MM.1S (cell line): ENCODE measurements at places on chromosomes 7 and 10.

- DNase-seq, result no peak
These were observed 26.4 kb downstream of the BBS9 start for GRCh38 chr7:33155811-33156210.

DNA sequence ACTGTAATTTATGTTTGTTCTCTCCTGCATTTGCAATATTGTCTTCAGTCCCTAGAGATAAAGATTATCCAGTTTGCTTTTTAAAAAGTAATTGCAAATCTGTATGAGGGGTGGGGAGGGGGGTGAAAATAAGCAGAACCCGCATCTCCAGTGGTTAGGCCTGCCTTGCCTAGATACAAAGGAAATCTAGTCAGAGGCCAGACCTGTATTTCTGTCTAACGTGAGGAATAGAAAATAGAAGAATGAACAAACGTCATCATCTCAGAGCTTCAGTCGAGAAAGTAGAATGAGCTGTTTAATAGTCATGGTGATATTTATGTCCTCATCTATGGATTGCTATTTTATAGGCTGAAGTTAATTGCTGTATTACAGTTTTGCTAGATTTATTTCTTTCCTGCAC lies 284.2 kb downstream of the BICC1 start:
- DNase-seq, result no peak

DNA sequence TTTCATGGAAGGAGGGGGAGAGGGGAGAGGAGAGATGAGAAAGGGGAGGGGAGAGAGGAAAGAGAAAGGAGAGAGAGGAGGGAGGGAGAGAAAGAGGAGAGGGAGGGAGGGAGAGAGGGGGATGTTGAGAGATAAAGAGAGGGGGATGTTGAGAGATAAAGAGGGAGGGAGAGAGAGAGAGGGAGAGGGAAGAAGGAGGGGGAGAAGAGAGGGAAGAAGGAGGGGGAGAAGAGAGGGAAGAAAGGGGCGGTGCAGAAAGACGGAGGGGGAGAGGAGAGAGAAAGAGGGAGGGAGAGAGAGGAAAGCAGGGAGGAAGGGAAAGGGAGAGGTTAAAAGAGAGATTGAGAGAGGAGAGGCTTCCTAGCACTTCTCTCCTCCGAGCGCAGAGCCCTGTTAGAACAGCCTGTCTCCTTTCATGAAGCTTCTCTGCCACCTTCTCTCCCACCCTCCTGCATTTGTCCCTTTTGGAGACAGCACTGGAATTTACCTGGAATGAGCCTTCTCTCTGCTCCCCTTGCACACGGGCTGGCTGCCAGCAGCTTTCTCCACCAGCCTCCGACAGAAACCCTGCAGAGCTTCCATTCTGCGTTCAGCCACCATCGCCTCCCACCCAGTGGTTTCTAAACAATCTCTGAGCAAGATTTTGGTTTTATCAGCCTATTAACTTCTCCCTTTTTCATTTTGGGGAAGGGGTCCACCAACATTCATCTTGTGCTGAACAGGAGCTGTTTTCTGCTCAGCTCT lies 74.0 kb upstream of the CARD11 start:
- DNase-seq, result no peak

GRCh38 chr10:3935141-3935540 lies 150.1 kb upstream of the KLF6 start:
- DNase-seq, result peak; percentile 67

GRCh38 chr10:124369986-124370385 lies 48.7 kb downstream of the OAT start:
- DNase-seq, result no peak

DNA sequence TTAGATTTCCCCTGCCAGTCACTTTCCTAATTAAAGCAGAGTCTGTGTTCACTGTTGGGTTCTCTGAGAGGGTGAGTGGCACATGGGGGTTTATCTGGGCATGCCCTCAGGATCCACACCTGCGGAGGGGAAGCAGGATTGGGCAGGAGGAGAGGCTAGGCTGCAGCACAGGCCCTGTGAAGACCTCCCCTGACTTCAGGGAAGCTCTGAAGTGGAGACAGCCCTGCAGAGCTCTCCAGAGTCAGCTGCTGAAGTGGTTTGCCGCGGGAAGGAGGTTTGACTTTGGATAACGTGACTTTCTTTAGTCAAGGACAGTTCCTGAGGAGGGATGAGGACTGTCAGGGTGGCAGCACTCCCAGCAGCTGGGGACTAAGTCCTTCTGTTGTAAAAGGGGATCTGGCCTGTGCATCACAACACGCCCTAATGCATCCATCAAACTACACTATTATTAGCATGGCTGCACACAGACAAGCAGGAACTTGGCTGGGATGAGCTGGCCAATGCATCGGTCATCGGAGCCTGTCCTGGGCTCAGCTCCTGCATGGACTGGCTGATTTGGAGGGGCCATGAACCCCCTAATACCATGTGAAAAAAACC lies 50.9 kb upstream of the LEP start:
- DNase-seq, result no peak

DNA sequence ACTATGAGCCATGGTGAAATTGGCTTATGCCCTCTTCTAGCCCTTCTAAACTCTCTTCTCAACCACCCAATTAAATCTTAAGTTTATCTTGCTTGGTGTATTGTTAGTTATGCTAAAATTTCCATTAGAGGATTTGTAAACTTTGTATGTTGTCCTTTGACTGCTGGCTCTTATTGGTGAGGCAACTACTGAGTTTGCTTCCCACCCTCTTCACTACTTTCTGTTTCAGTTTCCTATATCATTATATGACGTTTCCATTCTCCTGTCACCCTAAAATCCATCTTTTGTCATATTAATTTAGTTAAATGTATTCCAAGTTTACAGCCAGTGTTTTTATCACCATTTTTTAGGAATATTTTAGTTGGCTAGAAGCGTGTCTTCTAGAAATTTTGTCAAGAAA lies 80.9 kb upstream of the VWC2 start:
- peak; percentile 57 for DNase-seq

DNA sequence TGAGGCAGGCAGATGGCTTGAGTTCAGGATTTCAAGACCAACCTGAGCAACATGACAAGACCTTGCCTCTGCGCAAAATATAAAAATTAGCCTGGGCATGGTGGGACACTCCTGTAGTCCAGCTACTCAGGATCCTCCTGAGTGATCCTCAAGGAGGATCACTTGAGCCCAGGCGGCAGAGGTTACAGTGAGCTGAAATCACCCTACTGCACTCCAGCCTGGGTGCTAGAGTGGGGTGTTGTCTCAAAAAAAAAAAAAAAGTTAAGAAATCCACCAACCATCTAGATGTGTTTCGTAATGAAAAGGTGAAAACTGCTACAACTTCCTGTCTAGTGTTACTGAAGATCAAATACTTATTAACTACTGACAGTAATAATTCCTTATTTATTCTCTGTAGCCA lies 8.1 kb downstream of the GLCCI1 start:
- DNase-seq, result no peak

- DNase-seq, result peak; percentile 87
These were observed 65.0 kb downstream of the ZEB1 start for GRCh38 chr10:31383810-31384588.

- peak; percentile 87 for DNase-seq
These were observed 855 bp downstream of the ATP6V1F start for GRCh38 chr7:128863433-128863989.

GRCh38 chr10:59968705-59969104 lies 62.3 kb upstream of the CCDC6 start:
- no peak for DNase-seq

DNA sequence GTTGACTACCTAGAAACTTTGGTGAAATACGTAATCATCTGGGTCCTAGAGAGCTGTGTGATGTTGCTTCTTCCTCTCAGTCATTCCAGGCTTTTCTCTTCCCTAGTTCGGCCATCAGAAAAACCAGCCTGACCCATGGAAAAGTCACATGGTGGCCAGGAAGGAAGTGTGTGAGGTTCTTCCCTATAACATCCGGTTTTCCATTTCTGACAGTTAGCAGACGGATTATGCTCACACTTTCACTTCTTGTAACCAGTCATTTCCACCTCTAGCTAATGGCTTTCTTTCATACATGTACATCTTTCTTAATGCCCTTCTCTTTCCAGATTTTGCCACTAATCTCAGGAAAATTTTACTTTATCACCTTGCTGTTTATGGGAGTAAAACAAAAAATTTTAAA lies 110.0 kb upstream of the GLCCI1 start:
- DNase-seq, result no peak

GRCh38 chr7:11727864-11728263 lies 104.1 kb downstream of the THSD7A start:
- no peak for DNase-seq

GRCh38 chr10:28130267-28130666 lies 131.4 kb upstream of the ODAD2 start:
- no peak for DNase-seq

DNA sequence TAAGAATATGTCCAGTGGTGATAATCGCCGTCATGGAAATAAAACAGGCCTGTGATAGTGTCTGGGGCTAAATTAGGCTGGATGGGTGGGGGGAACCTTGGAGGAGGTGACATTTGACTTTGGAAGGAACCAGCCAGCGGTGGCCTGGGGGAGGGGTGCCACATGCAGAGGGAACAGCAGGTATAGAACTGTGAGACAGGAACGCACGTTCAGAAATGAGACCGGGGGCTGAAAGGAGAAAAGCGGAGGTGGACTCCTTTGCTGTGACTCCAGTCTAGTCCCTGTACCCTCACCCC lies 2.6 kb upstream of the CYP26A1 start:
- no peak for DNase-seq
